ENCODE measurements at places on chromosomes 6 and 20.

GRCh38 chr6:47034926-47035325 lies 7.2 kb downstream of the ADGRF1 start:
- no peak for DNase-seq

- DNase-seq = no peak
These were observed 26.0 kb upstream of the MRGBP start for GRCh38 chr20:62770111-62770910.

GRCh38 chr6:116254297-116255056 lies 602 bp upstream of the TSPYL4 start:
- no peak for DNase-seq

- DNase-seq = no peak
These were observed 569.8 kb downstream of the QKI start for GRCh38 chr6:163984124-163984936.

GRCh38 chr6:16901782-16902181 lies 140.5 kb upstream of the ATXN1 start:
- DNase-seq = no peak

DNA sequence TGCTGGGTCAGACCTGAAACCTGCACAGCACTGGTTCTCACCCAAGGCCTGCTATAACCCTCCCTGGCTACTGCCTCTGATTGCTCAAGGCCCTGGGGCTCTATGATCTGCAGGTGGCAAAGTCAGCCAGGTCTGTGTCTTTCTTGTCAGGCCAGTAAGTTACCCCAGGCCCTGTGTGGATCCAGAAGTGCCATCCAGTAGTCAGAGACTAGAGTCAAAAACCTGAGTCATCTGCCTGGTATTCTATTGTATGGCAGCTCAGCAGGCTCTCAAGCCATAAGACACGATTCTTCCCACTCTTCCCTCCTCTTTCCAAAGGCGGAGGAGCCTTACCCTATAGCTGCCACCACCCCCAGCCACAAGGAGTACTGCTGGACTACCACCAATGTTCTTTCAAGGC lies 593.0 kb downstream of the FRK start:
- no peak for DNase-seq

DNA sequence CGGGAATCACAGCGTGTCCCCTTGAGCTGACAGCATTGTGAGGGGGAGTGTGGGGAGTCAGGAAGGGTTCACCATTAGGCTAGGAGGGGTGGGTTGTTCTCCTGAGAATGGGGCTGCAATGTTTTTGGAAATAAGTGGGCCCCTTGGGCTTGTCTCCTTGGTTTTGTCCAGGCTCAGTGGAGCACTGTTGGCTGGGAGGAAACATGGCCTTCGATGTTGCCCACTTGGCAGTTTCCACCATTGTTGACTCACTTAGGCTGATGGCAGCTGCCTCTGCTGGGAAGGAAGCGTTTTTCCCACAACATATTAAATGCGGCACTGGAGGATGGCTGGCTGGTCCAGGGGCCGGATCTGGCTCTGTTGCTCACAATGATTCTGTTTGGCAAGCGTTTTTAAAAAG lies 512.1 kb downstream of the QKI start:
- no peak for DNase-seq

DNA sequence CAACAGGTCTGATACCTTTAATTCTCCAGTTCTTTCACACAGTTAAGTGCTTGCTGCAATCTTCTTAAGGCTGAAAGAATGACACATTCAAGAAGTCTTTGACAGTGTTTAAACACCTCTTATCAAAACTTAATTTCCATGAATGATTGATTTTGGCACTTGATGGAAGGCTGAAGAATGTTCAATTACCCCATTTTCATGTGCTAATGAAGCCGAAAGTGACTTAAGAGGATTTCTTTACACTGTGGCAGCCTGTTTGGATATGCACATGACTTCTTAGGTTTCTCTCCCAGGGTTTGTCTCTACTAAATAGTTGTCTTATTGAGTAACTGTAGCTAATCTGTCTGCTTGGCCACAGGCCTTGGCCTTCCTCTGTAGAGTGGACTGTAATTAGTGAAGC lies 81.1 kb upstream of the PRDM1 start:
- no peak for DNase-seq
